ENCODE measurements at places on chromosomes 1 and 21. TPM values are rescaled to one million over a fixed set of nuclear protein-coding genes. Genes with fewer than 3 reads are reported as not detected.

DNA sequence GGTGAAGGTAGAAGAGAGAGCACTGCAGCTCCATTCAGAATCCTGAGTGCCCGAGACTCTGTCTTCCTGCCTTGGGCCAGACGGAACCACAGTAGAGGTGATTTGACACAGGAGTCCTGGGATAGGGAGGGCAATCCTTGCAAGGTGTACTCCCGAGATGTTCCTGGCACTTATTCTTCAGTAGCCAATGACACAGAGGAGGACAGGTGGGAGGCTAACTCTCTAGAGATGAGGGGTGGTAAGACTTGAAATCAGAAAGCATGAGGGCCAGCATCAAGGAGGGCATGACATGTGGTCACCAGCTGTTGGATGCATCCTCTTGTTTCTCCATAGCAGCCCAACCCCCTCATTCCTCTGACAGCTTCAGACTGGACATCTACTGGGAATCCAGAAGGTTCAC lies 56.3 kb downstream of the CSMD2 start:
- DNase-seq, result no peak

DNA sequence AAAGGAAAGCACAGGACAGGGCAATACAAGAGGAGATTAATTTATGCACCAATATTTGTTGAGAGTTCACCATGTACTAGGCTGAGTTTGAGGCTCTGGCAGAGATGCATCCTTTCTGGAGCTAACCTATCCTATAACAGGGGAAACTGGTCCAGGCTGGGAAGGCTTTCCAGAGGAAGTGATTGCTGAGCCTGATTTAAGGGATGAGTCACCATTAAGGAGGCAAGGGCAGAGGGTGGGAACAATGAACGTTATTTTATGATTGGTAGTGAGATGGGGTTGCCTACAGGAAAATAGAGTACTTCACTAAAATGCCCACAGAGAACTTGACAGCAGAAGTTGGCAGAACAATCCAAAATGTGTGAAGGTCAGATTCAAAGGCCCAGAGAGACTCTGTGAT lies 141.4 kb downstream of the PLPP3 start:
- no peak for DNase-seq

- no peak for DNase-seq
These were observed 1.9 kb upstream of the COL6A2 start for GRCh38 chr21:46095814-46096595.

DNA sequence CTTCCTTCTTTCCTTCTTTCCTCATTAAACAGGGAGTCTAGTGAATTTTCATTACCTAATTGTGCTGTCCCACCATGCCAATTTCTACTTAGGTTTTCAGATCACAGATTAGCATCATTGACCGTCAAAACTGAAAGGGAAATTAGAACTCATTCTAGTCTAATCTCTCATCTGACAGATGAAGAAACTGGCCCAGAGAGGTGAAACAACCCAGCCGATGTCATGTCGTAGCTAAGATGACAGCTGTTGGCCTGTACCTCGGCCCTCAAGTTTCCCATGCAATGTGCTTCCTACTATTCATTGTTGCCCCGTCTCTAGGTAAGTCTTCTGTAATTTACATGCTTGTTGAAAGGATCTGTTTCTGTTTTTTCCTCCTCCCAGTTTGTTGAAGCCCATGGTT lies 128.2 kb upstream of the KIAA0040 start:
- no peak for DNase-seq

GRCh38 chr1:151371370-151372057 lies 991 bp downstream of the SELENBP1 start:
- DNase-seq, result peak; percentile 25

The TGFB2 gene
- total RNA-seq, result 46.5 TPM

GRCh38 chr1:5865774-5866173 lies 126.5 kb downstream of the NPHP4 start:
- DNase-seq, result no peak

The LENEP gene
- 0.84 TPM for total RNA-seq

- peak; percentile 38 for DNase-seq
These were observed 93.9 kb upstream of the PPM1J start for GRCh38 chr1:112808861-112809684.

DNA sequence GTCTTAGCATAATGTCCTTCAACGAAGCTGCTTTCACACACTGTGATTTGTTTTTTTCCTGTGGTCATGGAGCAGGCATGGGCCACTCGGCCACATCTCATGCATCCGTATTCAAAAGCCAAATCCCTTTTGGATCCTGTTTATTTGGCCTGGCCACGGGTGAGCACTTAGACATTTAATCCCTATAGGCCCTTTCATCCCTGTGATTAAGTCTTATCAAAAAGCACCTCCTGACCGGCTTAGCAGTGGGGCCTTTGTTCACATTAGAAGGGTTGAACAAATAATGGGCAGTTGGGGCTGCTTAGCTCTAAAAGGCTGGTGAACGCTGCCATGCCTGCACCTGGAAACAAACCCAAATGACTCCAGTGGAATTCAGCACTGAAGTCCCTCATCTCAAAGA lies 2.0 kb downstream of the KCNE2 start:
- no peak for DNase-seq
